ENCODE measurements at places on chromosomes 4 and X. TPM values are rescaled to one million over a fixed set of nuclear protein-coding genes. Genes with fewer than 3 reads are reported as not detected.
A peak's percentile ranks its signal among the peaks of the same experiment; 100 is the strongest.

CXorf49 gene
- total RNA-seq: not detected

DNA sequence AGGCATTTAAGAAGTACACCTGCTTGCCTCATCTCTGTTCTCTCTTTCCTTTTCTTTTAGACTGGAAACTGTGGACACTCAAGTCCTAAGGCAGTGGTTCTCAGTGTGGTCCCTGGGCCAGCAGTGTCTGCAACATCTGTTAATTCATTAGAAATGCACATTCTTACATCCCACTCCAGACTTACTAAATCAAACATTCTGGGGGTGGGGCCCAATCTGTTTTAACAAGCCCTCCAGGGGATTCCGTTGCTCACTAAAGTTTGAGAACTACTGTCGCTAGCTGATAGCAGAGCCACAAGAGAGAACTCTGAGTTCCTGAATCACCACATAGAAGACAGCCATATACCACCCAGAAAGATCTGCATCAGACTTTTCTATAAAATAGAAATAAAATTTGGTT lies 430.6 kb downstream of the BCOR start:
- DNase-seq: no peak

DNA sequence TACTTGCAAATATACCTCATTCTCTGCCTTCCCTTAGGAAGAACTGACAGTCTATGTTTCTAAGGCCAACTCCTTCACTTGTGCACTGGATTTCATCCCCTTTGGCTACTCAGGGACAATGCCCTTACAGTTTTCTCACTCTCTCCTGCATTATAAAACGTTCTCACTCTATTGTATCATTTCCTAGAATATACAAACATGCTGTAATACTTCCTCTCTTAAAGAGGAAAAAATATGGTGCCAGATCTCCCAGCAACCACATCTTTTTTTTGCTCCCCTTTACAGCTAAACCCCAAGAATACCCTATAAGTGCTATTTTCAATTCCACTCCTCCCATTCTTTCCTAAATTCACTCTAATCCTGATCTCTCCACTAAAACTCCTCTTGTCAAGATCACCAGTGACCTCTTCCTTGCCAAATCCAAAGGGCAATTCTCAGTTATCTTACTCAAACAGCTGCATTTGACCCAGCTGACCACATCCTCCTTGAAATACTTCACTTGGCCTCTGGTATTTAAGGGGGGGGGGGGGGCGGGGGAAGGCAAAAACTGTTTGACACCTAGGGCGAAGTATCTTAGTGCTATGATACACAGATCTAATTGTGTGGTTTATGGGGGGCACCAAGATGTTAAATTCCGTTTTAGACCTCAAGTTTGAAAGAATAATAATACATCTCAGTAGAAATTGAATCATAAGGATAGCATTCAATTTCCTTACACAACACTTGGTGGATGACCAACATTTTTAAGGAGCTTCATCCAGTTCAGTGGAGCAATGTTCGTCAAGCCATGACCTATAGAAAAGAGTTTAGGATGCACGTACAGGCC lies 1.6 kb downstream of the RCHY1 start:
- peak; percentile 45 for DNase-seq

DNA sequence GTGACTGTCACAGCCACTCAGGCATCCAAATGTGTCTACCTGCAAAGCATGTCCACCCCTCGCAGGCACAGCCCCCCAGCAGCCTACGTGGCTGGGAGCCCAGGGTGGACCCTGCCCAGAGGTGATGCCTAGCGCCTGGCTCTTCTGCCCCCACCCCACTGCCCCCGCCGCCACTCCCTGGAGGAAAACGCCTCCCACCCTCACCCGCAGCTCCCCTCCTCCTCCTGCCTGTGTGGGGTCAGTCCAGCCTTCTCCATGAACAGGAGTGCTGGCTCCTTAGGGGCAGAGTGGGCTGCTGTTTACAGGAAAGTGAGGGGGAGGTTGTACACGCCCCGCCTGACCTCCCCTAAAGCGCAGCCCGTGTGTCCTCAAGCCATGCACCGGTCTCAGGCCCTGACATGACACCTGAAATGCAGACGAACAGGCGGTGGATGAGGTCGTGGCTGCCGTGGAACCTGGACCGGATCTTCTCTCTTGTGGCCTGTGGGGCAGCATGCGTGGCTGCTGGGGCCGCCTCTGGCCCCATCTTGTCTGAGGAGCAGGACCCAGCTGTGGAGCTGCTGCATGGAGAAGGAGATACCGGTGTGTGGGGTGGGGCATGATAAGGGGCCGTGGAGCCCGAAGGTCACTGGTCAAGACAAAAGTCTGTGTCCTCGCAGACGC lies 11.9 kb upstream of the MXD4 start:
- DNase-seq: no peak

GRCh38 chr4:143355540-143356217 lies 19.0 kb downstream of the GAB1 start:
- DNase-seq: no peak

DNA sequence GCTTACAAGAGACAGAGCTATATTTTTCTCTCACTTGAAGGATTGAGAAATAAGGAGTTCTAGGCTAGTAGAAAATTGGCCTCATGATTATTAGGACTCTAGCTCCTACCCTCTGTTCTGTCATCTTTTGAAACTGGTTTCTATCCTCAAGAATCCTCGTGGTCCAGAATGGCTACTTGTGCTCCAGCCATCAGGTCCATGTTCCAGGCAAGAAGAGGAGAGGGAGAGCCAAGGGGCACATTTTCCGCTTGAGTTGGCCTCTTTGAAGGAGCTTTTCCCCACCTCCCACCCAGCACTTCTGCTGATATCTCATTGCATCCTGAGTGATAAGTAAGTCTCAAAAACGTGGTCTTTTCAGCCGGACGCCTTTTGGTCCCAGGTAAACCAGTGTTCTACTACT lies 7.2 kb upstream of the SORBS2 start:
- no peak for DNase-seq
